ENCODE measurements at places on chromosomes 3 and 15.

DNA sequence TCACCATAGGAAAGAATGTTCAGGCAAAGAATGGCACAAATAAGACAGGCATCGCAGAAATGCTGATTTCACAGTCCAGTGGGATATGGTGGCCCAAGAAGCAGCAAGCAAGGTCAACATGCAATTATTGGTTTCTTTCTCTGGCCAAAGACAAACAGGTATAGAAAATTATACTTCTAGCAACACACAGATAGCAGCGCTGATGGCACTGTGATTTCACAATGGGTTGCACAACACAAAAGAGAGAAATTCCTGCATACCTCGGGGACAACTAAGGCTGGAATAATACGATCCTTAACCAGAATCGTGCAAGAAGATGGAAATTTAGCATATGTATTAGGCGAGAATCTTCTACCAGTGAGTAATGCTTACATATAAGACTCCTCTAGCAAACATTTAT lies 76.3 kb upstream of the NR2F2 start:
- DNase-seq: no peak

DNA sequence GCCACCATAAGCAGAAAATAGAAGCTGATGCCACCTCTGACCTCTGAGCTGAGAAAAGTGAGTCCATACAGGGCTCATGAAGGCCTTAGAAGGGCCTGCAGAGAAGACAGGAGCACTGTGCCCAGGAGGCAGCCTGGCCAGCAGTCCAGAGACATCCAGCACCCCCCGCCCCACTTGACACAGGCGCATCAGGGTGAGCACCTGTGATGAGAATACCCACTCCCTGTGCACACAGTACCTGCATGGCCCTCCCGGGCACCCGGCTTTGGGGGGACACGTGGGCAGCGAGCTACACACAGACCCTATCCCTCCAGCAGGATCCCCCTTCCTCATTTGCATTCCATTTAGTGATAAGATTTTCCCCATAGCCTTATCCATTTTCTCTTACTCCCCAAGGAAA lies 63.6 kb upstream of the NSMCE3 start:
- DNase-seq: no peak

DNA sequence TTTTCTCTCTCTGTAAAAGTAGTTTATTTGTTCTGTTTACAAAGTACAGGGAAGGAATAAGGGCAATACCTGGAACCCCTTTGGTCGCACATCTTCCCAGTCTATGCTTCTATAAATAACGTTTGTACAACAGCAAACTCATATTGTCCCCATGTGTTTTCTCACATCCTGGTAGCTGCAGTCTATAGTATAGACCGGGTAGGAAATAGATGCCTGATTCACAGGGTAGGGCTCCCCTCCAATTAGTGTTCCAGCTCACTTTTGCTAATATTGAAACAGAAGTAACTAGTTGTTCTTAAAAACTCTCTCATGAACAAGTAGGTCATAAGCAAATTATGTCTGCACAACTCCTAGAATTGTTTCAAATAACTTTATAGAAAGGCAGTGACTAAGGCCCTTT lies 17.7 kb downstream of the ATG7 start:
- DNase-seq: no peak

GRCh38 chr3:120741837-120742197 lies 499 bp downstream of the RABL3 start:
- DNase-seq: no peak

DNA sequence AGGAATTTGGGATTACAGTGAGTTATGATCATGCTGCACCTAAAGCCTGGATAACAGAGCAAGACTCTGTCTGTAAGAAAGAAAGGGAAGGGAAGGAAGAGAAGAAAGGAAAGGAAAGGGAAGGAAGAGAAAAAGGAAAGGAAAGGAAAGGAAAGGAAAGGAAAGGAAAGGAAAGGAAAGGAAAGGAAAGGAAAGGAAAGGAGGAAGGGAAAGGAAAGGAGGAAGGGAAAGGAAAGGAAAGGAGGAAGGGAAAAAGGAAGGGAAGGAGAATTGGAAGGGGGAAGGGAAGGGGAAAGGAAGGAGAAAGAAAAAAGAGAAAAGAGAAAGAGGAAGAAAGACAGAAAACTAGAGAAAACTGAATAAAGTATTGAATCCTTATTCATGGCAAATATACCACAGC lies 359.8 kb downstream of the ULK4 start:
- no peak for DNase-seq

DNA sequence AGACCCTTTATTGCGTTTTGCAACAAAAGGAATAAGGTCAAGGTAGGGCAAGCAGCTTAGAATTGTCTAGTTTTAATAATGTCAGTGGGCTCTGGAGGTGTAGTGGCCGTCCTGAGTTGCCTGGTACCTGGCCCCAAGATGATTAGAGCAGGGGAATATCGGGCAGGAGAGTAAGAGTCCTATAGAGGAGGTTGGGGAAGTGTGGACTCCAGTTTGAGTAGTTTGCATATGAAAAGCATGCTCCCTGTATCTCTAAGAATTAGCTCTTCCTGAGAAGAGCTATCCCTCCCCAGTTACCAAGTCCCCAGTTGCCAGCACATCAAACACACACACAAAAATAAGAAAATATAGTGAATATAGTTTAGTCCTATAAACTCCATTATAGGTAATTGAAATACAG lies 49.2 kb upstream of the ST3GAL6 start:
- DNase-seq: no peak

DNA sequence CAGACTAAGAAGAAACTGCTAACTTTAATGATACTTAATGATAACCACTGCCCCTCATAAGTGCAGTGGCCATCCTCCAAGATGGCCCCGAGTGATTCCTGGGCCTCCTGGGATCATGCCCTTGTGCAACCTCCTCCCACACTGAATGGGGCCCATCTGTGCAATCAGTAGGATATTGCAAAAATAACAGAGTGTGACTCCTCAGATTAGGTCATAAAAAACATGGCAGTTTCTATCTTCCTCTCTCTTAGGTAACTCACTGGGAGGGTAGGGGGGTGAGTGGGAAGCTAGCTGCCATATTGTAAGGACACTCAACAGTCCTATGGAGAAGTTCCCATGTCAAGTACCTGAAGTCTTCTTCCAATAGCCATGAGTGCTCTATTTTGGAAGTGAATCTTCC lies 173.0 kb downstream of the SHQ1 start:
- DNase-seq: peak; percentile 62

- no peak for DNase-seq
Measured at GRCh38 chr3:189641776-189642175, 10.6 kb downstream of the TP63 start.

GRCh38 chr3:188179006-188179966 lies 25.3 kb downstream of the LPP start:
- DNase-seq: no peak

DNA sequence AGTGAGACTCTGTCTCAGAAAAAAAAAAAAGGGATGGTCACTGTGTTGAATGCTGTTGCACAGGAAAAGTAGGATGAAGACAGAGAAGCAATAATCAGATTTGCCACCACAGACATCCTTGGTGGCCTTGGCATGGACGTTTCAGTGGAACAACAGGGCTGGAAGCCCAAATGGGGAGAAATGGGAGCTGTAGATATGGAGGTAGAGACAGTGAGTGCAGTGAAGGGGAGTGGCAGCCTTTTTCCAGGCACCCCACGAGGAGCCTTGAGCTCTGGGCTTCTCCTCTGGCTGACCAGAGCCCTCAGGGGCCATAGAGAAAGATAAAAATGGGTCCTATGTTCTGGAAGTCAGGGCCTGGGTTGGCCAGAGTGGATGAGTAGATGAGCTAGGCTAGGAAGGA lies 12.3 kb upstream of the DOCK3 start:
- DNase-seq: no peak

DNA sequence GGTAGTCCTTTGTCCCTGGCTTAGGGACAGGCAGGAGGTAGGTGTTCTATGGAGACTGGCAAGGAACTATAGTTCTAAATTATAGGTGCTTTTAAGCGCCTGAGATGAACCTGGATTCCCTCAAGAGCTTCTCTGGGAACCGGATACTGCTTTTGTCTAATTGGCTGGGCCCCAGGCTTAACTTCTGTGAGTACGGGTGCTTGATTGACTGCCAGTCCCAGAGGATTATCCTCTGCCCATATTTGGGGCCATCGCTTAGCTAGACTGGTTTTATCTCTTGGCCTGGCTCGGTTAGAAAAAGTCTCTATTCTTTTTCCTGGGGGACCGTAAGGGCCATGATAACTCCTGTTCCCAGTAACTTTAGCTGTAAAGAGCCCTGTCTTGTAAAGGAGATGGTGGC lies 339.1 kb downstream of the KCNH8 start:
- DNase-seq: no peak

DNA sequence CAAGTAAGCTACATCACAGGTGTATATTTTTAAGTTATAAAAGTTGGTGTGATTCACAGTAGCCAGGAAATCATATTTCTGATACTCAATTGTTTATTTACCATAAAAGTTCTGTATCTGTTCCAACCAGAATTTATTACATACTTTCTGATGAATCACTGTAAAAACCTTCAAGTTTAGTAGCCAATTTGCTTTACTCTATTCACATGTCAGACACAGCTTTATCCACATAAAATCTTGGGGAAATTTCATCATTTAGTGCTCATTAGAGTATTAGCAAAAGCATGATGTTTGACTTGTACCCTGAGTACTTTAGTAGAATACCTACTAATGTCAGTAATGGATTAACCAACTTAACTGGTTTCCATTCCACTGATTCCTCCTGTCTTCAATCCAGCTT lies 249.8 kb downstream of the POLQ start:
- no peak for DNase-seq

DNA sequence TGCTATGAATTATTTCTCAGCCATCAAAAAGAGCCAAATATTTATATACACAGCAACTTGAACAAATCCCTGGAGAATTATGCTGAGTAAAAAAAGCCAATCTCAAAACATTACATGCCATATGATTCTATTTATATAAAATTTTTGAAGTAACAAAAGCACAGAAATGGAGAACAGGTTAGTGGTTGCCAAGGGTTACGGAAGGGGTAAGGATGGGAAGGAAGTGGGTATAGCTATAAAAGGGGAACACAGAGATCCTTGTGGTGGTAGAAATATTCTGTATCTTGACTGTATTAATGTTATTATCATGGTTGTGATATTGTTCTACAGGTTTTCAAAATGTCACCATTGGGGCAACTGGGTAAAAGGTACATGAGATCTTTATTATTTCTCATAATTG lies 62.3 kb upstream of the ASB14 start:
- DNase-seq: no peak

- peak; percentile 84 for DNase-seq
Measured at GRCh38 chr15:40891810-40892446, 2.3 kb upstream of the VPS18 start.

GRCh38 chr3:141237701-141238521 lies 6.3 kb downstream of the PXYLP1 start:
- DNase-seq: peak; percentile 71

- DNase-seq: no peak
Measured at GRCh38 chr15:86754846-86755245, 675.2 kb downstream of the AGBL1 start.

DNA sequence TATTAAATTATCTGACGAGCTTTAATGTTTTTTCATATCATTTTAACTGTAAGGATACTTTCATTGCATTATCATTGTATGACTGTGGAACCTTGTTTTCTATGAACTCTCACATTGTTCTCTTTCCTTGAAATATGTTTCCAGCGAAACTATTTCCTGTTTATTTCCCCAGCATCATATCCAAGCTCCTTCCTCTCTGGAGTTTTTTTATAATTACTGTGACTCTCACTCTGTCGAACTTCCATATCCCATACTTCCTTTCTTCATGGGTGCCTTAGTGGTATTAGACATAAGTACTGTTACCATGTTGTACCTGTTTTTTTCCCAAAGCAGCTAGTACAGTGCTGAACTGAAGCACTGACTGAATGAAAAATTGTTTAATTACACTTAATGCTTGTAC lies 373.6 kb upstream of the CNTN3 start:
- no peak for DNase-seq

DNA sequence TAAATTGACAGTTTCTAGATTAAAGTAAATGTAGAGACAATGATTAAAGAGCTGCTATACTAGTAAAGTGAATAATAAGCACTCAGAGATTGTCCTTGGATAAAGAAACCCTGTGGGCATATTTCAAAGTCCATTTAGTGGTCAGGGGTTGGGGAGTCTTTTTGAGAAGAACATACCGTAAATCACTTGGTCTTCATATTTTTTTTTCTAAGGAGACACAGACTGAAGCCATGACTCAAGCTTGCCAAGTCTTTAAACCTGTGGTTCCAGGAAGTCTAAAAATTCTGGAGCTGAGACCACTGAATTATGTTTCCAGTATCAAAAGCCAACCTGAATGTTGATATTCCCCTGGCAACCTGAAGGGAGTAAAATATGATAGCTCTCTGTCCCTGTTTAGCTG lies 171.0 kb downstream of the TPRG1 start:
- DNase-seq: peak; percentile 79
